ENCODE measurements at places on chromosomes 4 and X. TPM values are rescaled to one million over a fixed set of nuclear protein-coding genes. Genes with fewer than 3 reads are reported as not detected.

The LSM6 gene
- 36.4 TPM for total RNA-seq

The CBLL2 gene
- not detected for total RNA-seq

- DNase-seq = peak; percentile 76
Observed at GRCh38 chr4:25843340-25844097, 19.3 kb downstream of the SEL1L3 start.

DNA sequence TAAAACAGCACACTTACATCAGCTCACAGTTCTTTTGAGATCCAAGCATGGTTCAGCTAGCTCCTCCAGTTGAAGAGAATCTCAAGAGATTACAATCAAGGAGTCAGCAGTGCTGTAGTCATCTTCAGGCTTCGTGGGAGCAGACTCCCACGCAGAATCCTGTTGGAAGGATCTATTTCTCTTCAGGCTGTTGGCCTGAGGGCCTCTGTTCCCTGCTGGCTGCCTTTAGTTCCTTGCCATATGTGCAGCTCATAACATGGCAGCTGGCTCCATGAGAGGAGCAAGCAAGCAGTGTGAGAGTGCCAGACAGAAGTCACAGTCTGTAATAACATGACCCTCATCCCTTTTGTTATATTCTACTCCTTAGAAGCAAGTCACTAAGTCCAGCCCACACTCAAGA lies 168.6 kb downstream of the COX18 start:
- no peak for DNase-seq

- DNase-seq = no peak
Observed at GRCh38 chr4:150950657-150951288, 64.3 kb downstream of the LRBA start.

- no peak for DNase-seq
Observed at GRCh38 chrX:4655743-4656142, 942.3 kb upstream of the PRKX start.

All from lower lobe of right lung (tissue), 2 donors.